Activated CD4-positive, alpha-beta T cell treated with anti-CD3 and anti-CD28 coated beads, Interleukin-2, amount 50 U/mL, for 4 hours (primary cell): ENCODE measurements at places on chromosomes 16 and 17.

DNA sequence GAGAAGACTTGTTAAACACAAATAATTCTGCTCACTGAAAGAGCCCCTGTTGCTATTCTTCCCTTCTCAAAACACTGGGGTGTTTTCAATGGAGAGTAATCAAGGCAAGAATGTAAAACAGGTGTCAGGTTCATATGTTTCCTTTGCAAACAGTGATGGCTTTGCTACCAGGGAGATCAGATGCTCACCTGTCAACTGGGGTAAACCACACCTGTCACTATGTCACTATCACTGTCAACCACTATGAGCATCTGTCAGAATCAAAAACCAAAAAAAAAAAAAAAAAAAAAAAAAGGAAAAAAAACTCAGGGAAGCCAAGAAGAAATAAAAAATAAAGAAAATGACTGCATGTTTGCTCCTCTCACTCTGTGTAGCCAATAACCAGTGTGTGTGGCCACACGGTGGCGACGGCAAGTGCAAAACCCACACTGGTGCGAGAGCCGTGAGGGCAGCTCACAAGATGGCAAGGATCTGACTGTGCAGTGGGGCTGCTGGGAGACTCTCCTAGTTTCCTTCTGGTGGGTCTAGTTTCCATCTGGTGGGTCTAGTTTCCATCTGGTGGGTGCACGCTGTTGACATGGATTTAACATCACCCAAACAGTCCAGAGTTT, 22.7 kb downstream of the USP22 start:
- DNase-seq: peak; percentile 31

- DNase-seq: no peak
Measured at GRCh38 chr17:19533718-19534561, at the start of gene SLC47A1. TSS of gene SLC47A1 (plus strand) at chr17:19533854. CDS start at chr17:19533940, 86 bp downstream.

GRCh38 chr16:53905028-53905427, 201.1 kb downstream of the FTO start:
- DNase-seq: no peak

GRCh38 chr16:3413730-3414379, 12.8 kb downstream of the ZNF174 start:
- no peak for DNase-seq

GRCh38 chr17:77055453-77055852, 85.3 kb upstream of the SEC14L1 start:
- DNase-seq: no peak

DNA sequence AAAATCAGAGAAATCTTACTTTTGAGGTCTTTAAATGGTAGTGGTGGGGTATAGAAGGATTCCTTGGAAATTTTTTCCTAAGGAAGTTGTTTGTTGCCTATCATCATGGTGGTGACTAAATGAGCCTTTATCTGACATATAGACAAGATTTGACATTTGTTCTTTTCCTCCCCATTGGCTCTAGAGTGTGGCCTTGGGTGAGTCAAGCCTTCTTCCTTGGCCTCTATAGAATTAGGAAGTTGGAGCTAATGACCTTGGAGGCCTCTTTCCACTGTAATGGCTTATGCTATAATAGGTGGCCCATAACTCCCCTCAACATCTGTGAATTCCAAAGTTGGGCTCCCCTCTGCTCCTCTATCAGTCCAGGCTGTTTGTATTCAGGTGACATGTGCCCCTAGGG, 79.1 kb upstream of the HNF1B start:
- no peak for DNase-seq

DNA sequence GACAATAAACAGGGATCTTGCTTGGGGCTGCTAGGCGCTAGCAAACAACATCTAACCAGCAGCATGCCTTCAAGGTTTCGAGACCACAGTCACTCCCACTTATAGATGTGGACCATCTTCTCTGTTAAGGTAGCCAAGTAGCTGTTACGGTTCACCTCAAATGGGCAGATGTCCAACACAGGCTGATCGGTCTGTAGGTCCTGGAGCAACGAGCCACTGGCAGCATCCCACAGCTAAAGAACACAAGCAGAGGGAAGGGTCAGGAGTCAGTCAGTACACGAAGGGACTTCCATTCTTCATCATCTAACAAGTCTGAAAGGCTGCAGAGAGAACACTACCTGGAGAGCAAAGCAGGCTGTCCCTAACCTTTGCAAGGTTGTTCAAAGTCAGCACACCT, 16.9 kb upstream of the GLG1 start:
- DNase-seq: no peak

GRCh38 chr17:60941028-60941427, 263.4 kb downstream of the BCAS3 start:
- no peak for DNase-seq

DNA sequence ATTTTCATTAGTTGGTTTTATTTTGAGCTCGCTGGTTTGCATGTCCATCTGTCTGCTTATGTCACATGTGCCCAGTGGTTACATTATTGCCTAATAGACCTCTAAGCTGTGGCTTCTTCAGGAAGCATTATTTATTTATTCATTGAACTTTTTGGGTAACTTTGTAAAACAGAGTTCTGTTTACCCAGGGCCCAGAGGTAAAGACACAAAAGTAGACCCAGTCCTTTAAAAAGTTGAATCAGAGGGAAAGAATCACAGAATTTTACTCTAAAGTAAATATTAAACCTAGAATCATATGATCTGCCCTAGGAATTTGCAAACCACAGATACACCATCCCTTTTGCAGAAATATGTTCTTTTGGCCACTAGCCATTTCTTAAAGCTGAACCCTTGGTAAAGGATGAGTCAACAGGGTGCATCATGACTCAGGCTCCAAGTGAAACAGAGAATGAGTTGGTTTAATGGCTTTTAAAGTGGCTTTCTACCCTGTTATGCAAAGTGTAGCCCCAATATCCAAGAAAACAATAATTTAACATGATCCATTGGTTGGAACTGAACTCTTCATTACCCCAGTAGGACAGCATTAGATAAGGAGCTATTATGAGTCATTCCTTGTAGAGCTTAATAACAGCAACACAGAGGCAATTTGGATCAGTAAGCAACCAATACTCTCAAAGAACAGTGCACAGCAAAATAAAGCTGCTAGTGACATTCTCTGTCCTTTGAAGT, 236.3 kb downstream of the KCNJ2 start:
- no peak for DNase-seq

DNA sequence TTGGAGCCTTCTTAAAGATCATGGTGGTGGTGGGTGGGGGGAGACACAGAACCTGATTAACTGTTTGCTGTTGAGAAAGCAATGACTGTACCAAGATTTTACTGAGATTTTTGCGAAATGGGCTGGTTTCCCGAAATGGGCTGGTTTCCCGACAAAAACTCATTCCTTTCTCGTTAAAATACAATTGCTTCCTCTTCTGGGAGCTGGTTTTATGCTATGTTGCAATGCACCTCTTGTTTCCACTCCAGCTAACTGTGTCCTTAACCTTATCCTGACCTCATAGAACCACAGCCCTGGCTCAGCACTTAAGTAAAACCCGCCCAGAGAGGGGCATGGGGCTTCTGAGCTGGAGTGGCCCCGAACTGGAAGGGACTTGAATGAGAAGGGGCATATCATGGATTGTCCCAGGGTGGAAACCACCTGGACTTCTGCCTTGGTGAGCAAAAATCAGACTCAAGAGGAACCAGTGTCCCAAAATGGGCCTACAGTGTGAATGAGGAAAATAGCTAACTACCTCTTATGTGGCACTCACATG, 20.9 kb downstream of the FAM20A start:
- DNase-seq: no peak

GRCh38 chr16:89924297-89924924, 1.3 kb downstream of the TUBB3 start:
- DNase-seq: no peak

- DNase-seq: no peak
Measured at GRCh38 chr16:63922560-63922959, 1199.3 kb downstream of the CDH11 start.

- DNase-seq: no peak
Measured at GRCh38 chr17:44155488-44155887, 13.8 kb downstream of the HROB start.
